PC-3 (cell line): ENCODE measurements at places on chromosomes 6 and 20. TPM values are rescaled to one million over a fixed set of nuclear protein-coding genes. Genes with fewer than 3 reads are reported as not detected.

GRCh38 chr20:61797200-61797599, 268.5 kb downstream of the TAF4 start:
- DNase-seq, result no peak

The BPIFB1 gene
- total RNA-seq, result not detected in 2 replicates

The ARMC12 gene
- total RNA-seq, result 0.75 TPM in 1 of 2 replicates, not detected in the other

The CTAGE9 gene
- total RNA-seq, result not detected in 2 replicates
